Lower lobe of right lung (tissue), 2 donors: ENCODE measurements at places on chromosomes 6 and 20.

- no peak for DNase-seq
Observed at GRCh38 chr6:85470023-85470410, 20.1 kb downstream of the NT5E start.

- no peak for DNase-seq
Observed at GRCh38 chr6:162621246-162621645, 106.3 kb downstream of the PRKN start.

DNA sequence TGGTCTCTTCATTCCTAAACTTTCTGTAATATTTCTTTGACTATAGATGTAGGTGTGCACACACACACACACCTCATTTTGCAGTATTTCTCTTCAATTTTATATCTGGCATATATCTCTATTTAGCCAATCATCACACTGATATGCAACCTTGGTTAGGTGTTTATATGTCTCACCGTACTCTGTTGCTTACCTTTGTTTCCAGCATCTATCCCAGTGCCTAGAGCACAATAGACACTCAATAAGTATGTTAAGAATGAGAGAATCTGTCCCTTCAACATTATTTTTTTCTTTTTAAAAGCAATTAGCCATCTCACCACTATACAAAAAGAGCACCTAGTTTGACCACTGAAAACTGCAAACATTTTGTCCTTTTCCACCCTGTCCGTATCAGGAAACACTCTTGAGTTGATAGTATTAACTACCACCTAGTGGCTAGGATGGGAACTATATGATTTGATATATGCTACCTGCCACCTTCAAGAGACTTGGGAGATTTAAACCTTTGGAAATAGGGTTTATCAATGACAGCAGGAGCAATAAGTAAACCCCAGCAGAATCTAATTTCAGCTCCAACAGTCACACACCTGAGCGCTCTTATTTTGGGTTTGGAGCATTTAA, 48.7 kb upstream of the RSPO3 start:
- DNase-seq: no peak

DNA sequence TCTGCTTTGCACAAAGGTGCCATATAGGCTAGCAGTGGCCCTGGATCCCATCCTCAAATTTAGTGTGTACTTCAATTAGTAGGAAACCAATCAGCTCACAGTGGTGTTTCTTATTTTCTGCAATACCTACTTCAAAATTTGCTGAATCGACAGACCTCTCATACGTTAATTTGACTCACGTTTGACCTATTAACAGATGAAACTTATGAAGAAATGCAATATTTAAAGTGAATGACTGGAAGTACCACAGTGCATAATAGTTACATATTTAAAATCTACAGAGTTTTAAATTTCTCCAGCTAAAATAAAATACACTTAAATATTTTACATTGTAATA, 47.6 kb upstream of the MCM9 start:
- DNase-seq: no peak

- no peak for DNase-seq
Observed at GRCh38 chr6:121539439-121539838, 104.0 kb downstream of the GJA1 start.
